Activated CD4-positive, alpha-beta T cell treated with anti-CD3 and anti-CD28 coated beads, Interleukin-2, amount 50 U/mL, for 1 hour (primary cell): ENCODE measurements at places on chromosomes 11 and 22.

GRCh38 chr11:13262096-13262495 lies 15.5 kb upstream of the BMAL1 start:
- no peak for DNase-seq

DNA sequence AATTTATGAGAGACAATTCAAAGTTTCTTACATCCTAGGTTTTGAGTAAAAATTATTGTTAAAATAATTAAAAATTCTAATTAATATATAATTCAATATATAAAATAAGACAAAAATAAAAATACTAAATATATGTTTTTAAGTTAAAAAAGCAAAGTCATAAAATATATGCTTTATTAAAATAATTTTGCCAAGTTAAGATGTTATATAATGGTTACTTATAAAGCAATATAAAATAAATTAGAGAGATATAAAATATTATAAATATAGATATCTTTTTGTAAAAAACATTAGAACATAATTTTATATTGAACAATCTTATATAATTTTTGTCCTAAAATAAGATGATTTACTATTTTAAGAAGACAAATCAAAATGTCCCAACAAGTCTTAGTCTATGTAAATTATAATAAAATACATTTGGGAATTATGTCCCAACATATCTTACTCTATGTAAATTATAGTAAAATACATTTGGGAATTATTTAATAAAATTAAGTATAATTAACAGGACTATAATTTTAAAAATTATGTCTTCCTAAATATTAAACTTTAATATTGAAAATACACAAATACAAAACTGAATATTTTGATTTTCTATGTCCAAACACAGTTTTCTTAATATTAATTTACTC lies 67.7 kb upstream of the TOP3B start:
- DNase-seq, result no peak

DNA sequence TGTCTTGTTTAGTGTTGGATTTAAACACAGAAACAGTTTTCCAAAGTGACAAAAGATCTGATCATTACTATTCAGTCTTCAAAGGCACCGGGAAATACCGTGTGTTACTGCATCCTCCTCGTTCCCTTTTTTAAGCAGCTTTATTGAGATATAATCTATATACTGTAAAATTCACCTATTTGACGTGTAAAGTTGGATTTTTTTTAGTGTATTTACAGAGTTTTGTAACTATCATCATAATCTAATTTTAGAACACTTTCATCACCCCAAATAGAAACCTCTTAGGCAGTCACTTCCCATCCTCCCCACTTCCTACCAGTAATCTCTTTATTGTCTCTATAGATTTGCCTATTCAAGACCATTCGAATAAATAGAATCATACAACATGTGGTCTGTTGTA lies 1.4 kb downstream of the ANO5 start:
- DNase-seq, result no peak

DNA sequence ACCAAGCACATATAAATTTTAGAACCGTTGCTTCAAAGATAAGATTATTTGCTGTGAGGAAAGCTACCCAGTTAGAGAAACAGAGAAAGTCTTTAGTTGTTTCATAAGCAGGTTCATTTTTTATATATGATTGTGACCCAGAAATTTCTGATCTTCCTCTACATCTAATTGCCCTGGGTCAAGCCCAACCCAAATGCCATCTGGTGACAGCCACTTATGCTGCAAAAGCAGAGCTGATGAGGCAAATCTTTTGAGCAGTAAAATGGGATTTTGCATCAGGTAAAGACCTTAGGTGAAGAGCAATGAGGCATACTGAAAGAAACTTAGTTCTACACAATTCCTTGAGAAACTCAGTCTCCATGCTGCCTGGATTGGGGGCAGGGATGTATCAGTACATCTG lies 28.0 kb downstream of the SYT9 start:
- no peak for DNase-seq

GRCh38 chr11:28011813-28012212 lies 96.1 kb downstream of the KIF18A start:
- DNase-seq, result no peak

GRCh38 chr11:113351480-113351879 lies 36.1 kb upstream of the ANKK1 start:
- DNase-seq, result no peak

DNA sequence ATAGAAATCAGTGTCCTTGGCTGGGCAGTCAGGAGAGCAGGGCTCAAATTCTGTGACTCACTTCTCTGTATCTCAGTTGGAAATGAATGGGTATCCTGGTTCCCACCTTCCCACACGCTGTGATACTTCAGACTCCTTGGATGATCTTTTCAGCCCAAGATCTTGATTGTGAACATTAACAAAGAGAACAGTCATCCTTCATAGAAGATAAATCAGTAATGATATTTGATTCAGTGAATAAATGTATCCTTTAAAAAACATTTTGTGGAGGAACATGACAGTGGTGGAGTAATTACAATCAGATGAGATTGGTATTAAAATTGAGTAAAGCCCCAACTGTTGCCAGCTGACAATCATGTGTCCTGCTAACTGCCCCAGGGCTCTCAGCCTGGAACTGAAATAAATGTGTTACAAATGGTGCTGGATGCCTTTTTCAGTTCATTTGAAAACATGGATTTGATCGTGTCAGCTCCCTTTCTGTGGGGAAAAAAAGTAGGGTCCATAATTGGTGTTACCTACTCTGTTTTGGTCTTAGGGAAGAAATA lies 72.9 kb upstream of the OR5AN1 start:
- no peak for DNase-seq

GRCh38 chr11:93468290-93468689 lies 74.9 kb downstream of the SMCO4 start:
- DNase-seq, result no peak

GRCh38 chr22:29306835-29307595 lies 565 bp downstream of the GAS2L1 start:
- DNase-seq, result no peak

GRCh38 chr22:44483878-44484277 lies 14.2 kb downstream of the RTL6 start:
- no peak for DNase-seq

- no peak for DNase-seq
Observed at GRCh38 chr22:49237703-49238102, 590.0 kb downstream of the BRD1 start.

- no peak for DNase-seq
Observed at GRCh38 chr11:35387111-35387982, 32.0 kb downstream of the SLC1A2 start.

- DNase-seq, result no peak
Observed at GRCh38 chr22:31367426-31367825, 21.3 kb upstream of the PATZ1 start.

DNA sequence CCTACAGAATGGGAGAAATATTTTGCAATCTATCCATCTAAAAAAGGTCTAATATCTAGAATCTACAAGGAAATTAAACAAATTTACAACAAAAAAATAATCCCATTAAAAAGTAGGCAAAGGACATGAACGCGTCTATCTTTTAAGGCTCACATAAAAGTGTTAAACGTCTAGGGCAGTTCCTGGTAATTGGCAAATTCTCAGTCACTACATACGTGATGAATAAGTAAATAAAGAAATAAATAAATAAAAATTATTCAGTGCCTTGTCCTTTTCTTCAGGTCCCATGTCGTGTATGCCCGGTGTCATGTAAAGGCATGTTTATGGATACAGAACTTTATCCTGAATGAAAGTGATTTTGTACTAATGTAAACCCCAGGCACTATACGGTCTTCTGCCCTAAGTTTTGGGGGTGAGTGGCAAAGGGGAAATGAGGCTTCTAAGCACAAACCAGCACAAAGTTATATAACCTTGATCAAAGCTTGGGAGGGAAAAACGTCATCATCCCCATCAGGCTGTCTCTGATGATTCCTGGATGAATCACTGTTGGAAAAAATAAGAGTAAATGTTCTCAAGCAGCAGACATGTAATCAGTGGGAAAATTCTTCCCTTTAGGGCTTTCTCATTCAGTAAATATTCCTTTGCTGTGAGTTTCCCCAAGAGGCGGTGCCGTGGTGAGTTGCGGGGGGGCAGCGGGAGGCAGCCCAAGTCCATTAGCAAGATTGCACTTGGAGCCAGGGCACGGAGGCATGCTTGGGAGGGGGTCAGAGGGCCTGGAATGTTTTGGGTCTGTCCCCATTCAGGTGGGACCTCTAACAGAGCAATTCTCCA lies 30.4 kb upstream of the MICAL2 start:
- DNase-seq, result no peak

- DNase-seq, result no peak
Observed at GRCh38 chr11:132244846-132245245, 874.4 kb downstream of the NTM start.

GRCh38 chr11:20559523-20560300 lies 39.7 kb upstream of the SLC6A5 start:
- DNase-seq, result no peak

DNA sequence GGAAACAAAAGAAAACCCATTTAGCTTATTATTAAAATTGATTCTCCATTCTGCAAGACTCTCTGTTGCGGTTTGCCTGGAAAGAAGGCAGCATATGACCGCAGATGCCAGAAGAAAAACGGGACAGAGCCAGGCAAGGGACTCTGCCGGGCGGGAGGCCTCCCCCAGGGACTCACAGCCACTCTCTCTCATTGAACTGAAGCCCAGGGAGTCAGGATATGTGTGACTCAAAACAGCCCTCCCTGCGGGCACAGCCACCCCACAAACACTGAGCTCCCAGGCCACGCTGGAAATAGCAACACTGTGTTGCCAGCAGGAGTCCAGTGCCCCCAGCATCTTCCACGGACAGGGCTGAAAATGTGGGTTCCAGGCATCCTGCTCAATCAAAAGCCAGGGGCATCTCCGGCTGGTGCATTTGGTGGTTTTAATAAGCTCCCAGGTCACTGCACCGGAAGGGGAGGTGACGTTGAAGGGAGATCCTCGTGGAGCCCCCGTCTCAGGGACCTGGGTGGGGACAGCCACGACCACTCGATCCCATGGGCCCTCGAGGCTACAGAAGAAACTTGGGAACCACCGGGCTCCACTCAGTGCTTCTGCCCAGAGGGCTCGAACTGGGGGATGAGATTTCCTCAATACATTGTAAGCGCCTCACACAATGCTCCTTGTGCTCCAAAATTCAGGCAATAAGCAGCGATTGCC lies 624.5 kb downstream of the TBC1D22A start:
- no peak for DNase-seq

- DNase-seq, result no peak
Observed at GRCh38 chr11:6334806-6335205, 14.5 kb upstream of the CAVIN3 start.

GRCh38 chr22:42825796-42826195 lies 31.3 kb downstream of the ARFGAP3 start:
- no peak for DNase-seq

GRCh38 chr11:93099806-93100205 lies 98.0 kb downstream of the SLC36A4 start:
- DNase-seq, result no peak

DNA sequence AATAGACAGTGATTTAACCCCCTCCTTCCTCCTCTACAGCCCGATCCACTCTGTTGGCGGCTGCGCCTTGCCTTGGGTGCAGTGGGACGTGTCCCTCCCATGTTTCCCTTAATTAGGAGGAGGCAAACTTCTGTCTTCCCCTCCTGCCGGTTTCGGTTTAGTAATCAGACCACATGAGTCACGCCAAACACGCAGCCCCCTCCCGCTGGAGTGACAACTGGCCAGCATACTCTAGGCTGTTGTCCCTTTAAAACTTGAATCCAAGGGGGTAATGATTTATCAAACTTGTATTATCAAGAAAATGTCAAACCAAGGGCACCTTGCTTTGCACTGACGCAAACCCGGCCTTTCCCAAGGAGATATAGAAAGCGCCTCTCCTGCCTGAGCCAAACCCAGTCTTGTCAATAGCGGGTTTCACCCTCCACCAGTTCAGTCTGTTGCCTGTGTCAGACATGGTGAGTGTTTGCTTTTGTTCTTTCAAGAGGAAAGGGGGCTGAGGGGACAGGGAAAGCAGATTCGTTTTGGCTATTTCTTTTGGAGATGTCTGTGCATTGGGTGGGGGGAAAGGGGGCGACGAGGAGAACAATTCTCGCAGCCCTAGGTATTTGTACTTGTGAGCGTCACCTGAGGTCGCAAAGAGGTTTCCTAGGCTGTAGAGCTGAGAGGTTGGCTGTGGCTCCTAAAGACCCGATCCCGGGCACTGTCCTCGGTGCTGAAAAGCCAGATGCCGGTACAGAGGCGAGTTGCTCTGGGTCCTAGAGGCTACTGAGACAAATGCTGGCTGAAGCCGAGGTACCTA lies at the start of gene SLC6A5:
Gene SLC6A5, plus strand, starts transcription at position 388 of the 799 bp plus-strand sequence. Its CDS starts 65 bp downstream, at position 453.
- no peak for DNase-seq

DNA sequence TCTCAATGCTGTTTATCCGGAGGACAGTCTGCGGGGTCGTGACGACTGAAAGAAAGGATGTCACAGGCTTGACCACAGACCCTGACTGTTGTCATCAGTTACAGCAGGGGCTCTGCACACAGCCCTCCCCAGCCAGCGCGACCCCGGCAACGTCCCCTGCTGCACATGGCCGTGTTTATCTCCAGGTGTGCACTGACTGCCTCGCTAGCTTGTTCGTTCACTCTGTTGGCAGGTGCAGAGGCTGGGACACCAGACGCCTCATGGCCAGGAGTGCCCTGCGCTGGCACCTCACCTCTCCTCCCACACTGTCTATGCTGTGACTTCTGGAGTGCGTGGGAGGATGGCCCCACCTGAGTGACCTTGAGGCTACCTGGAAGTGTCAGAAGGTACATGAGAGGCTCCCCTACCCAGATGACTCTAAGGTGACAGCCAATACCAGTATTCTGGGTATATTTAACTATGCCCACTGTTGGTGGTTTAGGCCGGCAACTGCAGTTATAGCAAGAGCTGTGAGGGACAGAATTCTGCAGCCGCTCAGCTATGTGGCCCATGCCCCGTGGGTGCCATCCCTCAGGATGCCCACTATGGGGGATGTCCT lies 12.2 kb downstream of the MRPL21 start:
- DNase-seq, result no peak

- no peak for DNase-seq
Observed at GRCh38 chr11:59151761-59152160, 9.1 kb downstream of the FAM111A start.

- no peak for DNase-seq
Observed at GRCh38 chr22:36790648-36791047, 14.7 kb upstream of the IFT27 start.

DNA sequence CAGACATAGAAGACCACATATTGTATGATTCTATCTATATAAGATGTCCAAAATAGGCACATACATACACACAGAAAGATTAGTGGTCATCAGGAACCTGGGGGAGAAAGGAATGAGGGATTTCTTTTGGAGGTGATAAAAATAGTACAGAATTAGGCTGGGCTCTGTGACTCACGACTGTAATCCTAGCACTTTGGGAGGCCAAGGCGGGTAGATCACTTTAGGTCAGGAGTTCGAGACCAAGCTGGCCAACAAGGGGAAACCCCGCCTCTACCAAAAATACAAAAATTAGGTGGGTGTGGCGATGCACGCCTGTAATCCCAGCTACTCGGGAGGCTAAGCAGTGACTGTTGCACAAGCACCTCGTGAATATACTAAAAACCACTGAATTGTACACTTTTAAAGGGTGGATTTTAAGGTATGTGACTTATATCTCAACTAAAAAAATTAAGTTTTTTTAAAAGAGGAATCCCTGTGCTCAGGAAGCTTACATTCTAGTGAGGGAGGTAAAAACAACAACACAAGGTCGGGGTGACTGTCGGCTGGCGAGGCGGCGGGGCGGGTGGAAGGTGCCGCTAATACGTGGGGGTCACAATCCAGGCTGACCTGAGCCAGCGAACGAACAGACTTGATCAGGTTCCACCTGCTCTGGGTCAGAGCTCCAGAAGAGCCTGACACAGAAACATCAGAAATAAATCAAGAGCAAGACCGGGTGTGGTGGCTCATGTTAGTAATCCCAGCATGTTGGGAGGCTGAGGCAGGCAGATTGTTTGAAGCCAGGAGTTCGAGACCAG lies 25.3 kb upstream of the TESMIN start:
- DNase-seq, result no peak
